ENCODE measurements at places on chromosomes 13 and 19.

- no peak for DNase-seq
These were observed 78.4 kb downstream of the GPC6 start for GRCh38 chr13:93304868-93305613.

- DNase-seq: no peak
These were observed 24.1 kb downstream of the OLFM4 start for GRCh38 chr13:53052675-53053074.

GRCh38 chr19:38780443-38780842 is 7.1 kb upstream of the LGALS7 start:
- no peak for DNase-seq

- no peak for DNase-seq
These were observed 14.5 kb downstream of the STARD13 start for GRCh38 chr13:33270895-33271538.

- DNase-seq: no peak
These were observed 304.9 kb downstream of the PCDH20 start for GRCh38 chr13:61110732-61111131.

GRCh38 chr19:21147540-21147939 is 5.7 kb downstream of the ZNF431 start:
- no peak for DNase-seq

DNA sequence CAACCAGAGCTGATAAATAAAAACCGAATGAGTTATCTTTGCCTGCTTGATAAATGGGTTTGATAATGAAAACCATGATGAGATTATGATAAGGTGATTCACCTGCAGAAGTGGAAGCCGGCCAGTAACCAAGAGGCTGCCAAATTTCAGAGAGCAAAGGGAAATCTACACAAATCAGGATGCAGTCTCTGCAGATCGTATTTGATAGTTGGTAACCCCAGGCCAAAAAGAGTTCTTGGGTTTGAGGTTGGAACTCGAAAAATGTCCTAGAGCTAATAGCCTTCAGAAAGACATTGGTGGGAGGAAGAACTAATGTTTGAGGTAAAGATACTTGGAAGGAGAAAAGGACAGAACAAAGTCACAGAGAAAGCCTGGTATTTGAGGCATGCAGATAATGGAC is 9.6 kb upstream of the LATS2 start:
- DNase-seq: no peak

DNA sequence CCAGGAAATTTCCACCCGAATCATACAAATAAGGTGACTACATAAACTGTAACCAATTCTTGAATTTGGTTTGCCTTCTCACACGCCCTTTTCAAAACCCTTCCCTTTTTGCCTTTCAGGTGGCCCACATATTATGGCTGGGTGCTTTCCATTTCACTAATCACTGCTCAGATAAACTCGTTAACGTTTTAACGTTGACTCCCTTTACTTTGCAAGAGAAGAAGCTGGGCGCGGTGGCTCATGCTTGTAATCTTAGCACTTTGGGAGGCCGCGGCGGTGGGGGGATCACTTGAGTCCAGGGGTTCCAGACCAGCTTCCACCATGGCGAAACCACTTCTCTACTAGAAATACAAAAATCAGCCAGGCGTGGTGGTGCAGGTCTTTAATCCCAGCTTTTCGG is 19.8 kb upstream of the ZNF91 start:
- DNase-seq: no peak

DNA sequence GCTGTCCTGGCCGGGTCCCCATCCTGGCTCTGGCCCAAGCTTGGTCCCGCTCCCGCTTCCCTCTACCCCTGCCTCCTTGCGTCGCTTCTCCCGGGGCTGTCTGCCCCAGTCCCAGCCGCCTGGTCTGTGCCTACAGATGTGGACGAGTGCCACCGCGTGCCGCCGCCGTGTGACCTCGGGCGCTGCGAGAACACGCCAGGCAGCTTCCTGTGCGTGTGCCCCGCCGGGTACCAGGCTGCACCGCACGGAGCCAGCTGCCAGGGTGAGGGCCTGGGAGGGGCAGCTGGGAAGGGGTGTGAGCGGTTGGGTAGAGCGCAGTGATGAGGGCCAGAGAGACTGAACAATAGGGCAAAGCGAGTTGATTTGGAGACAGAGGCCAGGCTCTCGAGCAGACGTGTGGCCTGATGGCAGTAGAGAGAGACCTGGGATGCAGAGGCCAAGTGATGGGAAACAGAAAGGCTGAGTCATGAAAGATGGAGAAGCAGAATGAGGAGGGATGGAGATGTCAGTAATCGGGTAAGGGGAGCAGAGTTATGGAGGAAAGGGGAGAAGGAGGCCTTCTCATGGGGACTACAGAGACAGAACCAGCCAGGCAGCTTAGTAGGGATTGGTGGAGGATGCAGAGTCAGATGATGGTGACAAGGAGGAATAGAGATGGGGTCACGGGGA is 9.4 kb downstream of the LTBP4 start:
- peak; percentile 66 for DNase-seq

DNA sequence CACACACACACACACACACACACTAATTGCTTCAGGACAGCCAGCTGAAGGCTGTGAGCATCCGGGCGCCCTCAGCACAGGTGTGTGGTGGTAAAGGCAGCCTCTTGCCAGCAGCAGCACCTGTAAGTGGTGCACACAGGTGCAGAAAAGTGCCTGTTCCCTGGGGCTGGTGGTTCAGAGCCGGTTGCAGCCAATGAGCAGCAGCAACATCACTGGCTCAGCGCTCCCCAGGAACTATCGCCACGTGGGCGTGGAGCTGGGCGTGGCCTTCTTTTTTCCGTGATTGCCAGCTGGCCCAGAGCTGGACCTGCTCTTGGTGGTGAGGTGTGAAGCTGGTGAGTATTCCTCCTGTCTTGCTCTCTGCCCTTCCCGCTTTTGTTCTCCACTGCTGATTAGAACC is at the start of gene NLRP5:
TSS of gene NLRP5 (plus strand) at position 289 of the 400 bp plus-strand sequence.
- DNase-seq: no peak

- no peak for DNase-seq
These were observed 499.5 kb upstream of the SPRY2 start for GRCh38 chr13:80840316-80840976.

DNA sequence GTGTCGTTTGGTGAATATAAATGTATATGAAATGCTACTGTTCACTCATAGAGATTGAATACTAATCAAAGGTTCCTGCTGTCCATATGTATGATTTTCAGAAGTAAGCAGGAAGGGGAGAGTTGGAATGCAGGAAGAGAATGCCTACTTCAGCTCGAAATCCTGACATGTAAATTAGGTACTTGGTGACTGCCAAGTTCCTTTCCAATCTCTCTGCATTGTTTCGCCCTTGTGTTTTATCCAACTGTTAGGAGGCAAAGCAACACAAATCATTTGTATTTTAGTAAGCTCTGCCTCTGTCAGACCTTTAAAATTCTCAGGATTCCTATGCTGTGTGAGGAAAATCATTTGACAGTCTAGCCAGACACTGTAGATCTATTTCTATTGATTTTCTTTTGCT is 9.0 kb downstream of the STARD13 start:
- no peak for DNase-seq

GRCh38 chr19:7916103-7916954 is 1.7 kb downstream of the TGFBR3L start:
- DNase-seq: peak; percentile 57

GRCh38 chr19:4139614-4140236 is 13.7 kb upstream of the CREB3L3 start:
- DNase-seq: peak; percentile 76

DNA sequence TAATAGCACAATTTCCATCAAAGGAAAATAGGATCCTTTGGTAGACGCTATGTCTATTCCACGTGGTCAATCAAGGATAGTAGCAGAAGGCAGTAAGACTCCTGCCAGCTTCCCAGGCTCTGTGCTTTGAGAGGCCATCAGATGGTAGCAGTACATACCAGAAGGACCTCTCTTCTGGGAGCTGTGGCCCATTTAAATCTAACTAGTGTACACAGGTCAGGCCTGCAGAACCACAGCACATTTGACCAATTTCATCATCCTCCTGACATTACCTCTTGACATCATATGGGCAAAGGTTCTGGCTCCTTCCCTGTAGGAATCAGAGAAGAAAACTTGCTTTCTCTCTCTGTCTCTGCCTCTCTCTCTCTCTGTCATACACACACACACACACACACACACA is 229.6 kb upstream of the HTR2A start:
- no peak for DNase-seq

DNA sequence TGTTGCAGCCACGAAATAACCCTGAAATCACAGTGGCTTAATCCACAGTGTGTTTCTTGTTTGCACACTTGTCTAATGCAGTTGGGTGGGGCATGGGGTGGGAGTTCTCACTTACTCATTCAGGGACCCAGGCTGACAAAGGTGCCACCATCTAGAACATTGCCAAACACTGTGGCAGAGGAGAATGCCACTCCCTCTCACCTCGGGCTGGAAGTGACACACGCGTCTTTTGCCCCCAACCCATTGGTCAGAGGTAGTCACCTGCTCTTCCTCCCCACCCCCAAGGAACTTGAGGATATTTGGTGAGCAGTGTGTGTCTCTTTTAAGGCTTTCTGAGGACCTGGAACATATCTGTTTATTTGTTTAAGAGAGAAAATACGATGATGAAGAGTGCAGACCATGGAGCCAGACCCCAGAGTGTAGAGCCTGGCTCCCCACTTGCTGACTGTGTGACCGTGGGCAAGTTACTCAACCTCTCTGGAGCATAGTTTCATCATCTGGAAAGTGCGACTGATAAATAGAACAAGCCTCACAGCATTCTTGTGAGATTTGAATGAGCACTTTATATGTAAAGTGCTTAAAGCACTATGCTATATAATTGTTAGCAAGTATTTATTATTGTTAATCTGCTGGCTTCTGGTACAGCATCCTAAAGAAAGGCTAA is 17.4 kb downstream of the GPR183 start:
- DNase-seq: peak; percentile 75

DNA sequence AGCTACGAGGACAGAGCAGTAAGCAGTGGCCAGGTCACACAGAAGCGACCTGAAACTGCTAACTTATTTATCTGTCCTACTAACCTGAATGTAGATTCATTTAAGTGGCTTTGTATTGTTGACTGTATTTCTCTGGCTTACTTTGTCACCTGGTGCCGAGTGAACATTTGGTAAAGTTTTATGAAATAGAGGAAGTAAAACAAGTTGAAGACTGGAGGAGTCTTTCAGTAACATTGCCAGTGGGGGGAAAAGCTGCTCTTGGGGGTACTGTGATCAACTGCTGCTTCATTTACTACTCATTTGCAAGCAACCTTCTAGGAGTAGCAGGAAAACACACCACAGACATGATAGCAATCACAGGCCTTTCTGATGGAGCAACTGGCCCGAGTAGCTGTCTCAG is 615.0 kb downstream of the FGF9 start:
- DNase-seq: no peak

- DNase-seq: peak; percentile 70
These were observed 467 bp upstream of the CLN5 start for GRCh38 chr13:76991432-76991795.

DNA sequence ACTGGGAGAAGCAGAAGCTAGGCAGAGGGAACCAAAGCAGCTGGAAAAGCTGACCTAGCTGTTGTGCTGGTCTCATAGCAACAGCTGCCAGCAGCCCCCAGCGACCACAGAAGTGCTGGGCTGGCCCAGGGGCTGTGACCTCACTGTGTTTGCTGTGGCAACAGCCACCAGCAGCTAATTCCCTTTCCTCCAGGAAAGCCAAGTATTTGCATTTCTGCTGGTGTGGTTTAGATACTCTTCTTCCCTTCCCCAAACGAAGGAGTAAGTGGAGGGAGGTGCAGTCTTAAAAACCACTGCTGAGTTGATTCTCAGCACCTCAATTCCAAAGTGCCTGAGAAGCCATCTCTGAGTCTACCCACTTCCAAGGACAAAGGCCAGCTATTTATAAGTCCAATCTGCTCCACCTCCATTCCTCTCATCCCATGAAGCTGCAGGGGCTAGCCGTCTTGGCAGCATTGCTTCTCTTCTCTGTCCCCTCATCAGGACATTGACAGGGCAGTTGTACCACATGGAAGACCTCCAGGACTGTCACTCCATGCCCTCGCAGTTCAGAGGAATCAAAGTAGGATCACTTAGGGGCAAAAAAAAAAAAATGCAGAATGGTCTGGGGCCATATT is 11.5 kb upstream of the CCDC97 start:
- DNase-seq: peak; percentile 45

GRCh38 chr13:102825921-102826706 is 19.7 kb upstream of the ERCC5 start:
- no peak for DNase-seq

DNA sequence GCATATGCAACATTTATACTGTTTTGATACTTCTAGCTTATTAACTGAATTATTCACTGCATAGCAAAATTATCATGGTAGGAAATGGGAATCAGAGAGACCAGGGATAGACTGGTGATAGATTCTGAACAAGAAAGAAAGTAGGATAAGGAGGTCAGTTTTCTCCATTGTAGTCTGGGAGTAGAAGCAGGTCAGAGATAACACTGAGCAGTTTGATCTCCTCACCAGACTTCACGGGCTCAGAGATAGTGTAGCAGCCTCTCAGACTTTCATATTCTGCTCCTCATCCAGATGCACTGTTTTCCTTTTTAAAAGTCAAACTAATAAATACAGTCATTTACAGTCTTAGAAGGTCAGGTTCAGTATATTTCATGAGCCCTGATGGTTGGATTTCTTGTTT is 56.0 kb upstream of the MYO16 start:
- no peak for DNase-seq

GRCh38 chr13:59677966-59678814 is 485.5 kb downstream of the DIAPH3 start:
- no peak for DNase-seq

GRCh38 chr19:4536798-4537197 is 1.8 kb upstream of the PLIN5 start:
- DNase-seq: no peak

- DNase-seq: no peak
These were observed 326.0 kb downstream of the HS6ST3 start for GRCh38 chr13:96415831-96416385.

DNA sequence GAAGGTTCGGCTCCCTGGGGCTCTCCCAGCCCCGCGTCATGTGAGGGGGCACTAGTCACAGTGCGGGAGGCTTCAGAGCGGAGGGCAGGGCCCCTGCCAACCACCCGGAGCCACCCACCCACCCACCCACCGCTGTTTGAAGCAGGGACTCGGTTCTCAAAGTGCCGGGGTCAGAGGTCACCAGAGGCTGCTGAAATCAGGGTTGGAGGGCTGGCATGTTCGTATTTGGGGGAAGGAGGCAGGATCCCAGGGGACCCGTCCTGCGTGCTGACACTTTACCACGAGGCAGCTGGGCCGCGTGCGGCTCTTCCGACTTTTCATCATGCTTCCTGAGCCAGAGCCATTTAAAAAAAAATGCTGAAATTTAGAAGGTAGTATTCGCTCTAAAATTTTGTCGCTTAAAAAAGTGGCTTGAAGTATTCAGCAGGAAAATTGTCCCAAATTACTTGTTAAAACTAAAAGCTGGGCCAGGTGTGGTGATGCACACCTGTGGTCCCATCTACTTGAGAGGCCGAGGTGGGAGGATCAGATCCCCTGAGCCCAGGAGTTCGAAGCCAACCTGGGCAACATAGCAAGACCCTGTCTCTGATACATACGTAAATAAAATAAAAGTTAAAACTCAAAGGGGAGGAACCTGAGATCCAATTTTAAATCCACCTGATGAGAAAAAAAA is 21.2 kb downstream of the ATP11A start:
- DNase-seq: no peak

GRCh38 chr19:50906217-50906616 is 5.0 kb downstream of the KLK4 start:
- no peak for DNase-seq
